DND-41 (cell line): ENCODE measurements at places on chromosomes 1 and 21.

- H3K4me3 ChIP-seq: no peak overlapping the region
- no peak overlapping the region for H3K27ac ChIP-seq
- no peaks in the 10 kb centered on the region for H3K36me3 ChIP-seq
- DNase-seq: no peak
- no peaks in the 10 kb centered on the region for H3K27me3 ChIP-seq
Measured at GRCh38 chr1:229128066-229128608, 142.8 kb upstream of the RAB4A start.

DNA sequence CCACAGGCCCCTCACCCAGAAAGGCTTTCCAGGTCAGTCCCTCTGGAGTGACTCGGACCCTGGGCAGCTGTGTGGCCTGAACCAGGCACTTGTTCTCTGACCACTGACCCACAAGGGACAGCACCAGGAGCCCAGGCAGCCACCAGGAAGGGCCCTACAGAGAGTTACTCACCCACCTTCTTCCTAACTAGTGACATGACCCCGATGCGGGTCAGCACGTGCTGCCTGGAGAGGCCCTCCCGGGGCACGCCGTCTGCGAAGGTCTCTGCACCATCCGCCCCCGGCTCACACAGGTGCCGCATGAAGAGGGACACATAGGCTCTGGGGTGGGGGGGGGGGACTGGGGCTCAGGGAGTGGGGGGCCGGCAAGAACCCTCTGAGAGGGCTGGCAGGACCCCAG, 55.8 kb downstream of the CHD5 start:
- H3K27me3 ChIP-seq: no peaks in the 10 kb centered on the region
- H3K4me1 ChIP-seq: no peaks in the 10 kb centered on the region
- H3K27ac ChIP-seq: no peak overlapping the region
- DNase-seq: no peak
- H3K4me3 ChIP-seq: no peak overlapping the region

DNA sequence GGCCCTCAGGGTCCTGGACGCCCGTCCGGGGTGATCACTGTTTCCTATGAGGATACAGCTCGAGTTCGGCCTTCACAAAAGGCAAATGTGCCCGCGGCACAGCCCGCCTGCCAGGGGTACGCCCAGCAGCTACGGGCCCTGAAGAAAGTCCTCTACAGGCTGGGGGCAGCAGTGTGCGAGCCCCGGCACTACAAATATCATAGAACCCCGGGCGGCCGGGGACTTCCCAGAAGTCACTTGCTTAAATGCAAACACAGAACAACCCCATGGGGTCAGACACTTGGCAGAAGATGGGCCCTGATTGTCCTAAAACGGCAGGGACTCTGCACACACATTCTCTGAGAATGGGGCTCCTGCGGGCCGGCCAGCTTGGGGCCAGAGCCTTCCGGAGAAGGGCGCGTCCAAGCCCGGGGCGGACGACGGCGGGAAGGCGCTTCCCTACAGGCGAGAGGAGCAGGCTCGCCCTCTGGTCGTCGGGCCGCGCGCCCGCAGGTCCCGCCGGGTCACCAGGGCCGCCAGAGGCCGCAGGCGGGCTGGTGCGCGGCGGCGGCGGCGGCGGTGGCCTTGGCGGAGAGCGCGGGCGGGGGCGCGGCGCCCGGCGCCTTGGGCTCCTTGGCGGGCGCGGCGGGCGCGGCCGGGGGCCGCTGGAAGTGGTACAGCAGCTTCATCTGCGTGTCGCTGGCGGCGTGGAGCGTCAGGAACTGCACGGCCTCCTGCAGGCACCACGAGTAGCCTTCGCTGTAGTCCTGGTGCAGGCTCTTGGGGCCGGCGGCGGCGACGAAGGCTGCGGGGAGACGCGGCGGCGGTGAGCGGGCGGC, 888 bp downstream of the HES5 start:
- DNase-seq: no peak
- no peak overlapping the region for H3K27ac ChIP-seq
- no peak overlapping the region for H3K4me3 ChIP-seq
- peaks cover 32% of the 10 kb centered on the region for H3K4me1 ChIP-seq
- H3K27me3 ChIP-seq: peaks cover 7% of the 10 kb centered on the region

DNA sequence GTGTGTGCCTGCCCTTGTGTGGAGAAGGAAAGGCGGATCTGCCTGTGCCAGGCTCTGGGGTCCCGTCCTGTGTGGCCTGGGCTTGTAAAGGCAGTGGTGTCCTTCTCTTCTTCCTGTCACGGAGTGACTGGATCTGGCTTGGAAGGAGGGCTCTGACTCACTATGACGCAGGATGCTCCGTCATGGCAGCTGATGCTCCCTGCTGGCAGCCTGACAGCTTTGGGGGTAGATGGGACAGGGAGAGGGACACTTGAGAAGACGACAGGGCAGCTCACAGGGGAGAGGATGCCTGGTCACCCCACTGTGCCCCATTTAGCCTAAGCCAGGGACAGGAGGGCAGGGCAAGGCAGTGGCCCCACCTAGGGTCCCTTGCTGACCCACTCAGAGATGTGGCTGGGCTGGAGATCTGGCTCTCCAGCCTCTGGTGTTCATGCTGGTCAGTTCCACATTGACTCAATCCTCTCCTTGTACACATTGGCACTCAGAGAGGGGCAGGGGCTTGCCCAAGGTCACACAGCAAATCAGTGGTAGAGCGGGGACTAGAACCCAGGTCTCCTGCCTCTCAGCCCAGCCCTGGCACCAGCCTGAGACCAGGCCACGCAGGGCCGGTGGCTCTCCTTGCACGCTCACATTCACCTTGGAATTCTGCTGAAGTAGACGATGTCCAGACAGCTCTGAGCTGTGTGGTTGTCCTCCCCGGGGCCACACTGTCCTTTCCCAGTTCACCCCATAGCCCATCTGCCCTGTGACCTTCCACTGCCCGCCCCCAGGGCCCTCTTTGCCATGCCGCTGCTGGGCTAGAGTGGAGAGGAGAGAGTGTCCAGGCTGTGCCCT, 2.8 kb upstream of the FAM131C start:
- H3K4me3 ChIP-seq: no peak overlapping the region
- no peak overlapping the region for H3K27ac ChIP-seq
- DNase-seq: no peak
- no peaks in the 10 kb centered on the region for H3K36me3 ChIP-seq
- H3K4me1 ChIP-seq: peaks cover 6% of the 10 kb centered on the region

GRCh38 chr1:229204921-229205777, 65.8 kb upstream of the RAB4A start:
- no peak for DNase-seq
- H3K4me3 ChIP-seq: no peak overlapping the region
- no peak overlapping the region for H3K27ac ChIP-seq
- H3K27me3 ChIP-seq: peaks cover 3% of the 10 kb centered on the region
- H3K36me3 ChIP-seq: no peaks in the 10 kb centered on the region

- H3K36me3 ChIP-seq: no peaks in the 10 kb centered on the region
- H3K27ac ChIP-seq: no peak overlapping the region
- no peaks in the 10 kb centered on the region for H3K4me1 ChIP-seq
- no peak for DNase-seq
Measured at GRCh38 chr1:64172458-64172983, 30.9 kb upstream of the UBE2U start.

- no peak overlapping the region for H3K4me3 ChIP-seq
- H3K4me1 ChIP-seq: no peaks in the 10 kb centered on the region
- H3K27ac ChIP-seq: no peak overlapping the region
- DNase-seq: no peak
- no peaks in the 10 kb centered on the region for H3K36me3 ChIP-seq
- H3K27me3 ChIP-seq: no peaks in the 10 kb centered on the region
Measured at GRCh38 chr1:222127096-222127495, 385.2 kb upstream of the DUSP10 start.

DNA sequence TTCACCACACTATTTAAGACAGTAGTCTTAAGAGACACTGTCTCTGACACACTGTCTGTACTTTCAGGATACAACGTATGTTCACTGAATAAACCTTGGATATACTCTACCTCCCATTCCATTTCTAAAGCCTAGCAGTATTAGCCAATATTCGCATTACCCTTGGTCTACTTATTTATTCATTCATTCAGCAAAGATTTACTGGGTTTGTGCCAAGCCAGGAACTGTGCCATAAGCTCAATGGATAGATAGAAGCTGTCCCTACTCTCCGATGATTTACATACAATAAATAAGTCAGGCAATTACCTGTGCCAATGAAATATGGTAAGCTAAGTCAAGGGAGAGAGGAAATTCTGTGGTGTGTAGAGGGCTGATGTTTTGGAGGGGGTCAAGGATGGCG, 195.2 kb upstream of the RAB4A start:
- peaks cover 8% of the 10 kb centered on the region for H3K27me3 ChIP-seq
- H3K27ac ChIP-seq: no peak overlapping the region
- DNase-seq: no peak
- H3K4me1 ChIP-seq: no peaks in the 10 kb centered on the region

- no peak for DNase-seq
- H3K4me1 ChIP-seq: no peaks in the 10 kb centered on the region
- H3K36me3 ChIP-seq: no peaks in the 10 kb centered on the region
- no peaks in the 10 kb centered on the region for H3K27me3 ChIP-seq
- H3K27ac ChIP-seq: no peak overlapping the region
Measured at GRCh38 chr1:17805869-17806684, 50.9 kb downstream of the ACTL8 start.

GRCh38 chr1:183379951-183380350, 38.2 kb downstream of the NMNAT2 start:
- H3K4me1 ChIP-seq: no peaks in the 10 kb centered on the region
- no peaks in the 10 kb centered on the region for H3K36me3 ChIP-seq
- DNase-seq: no peak
